ENCODE measurements at places on chromosomes 1 and 21.

DNA sequence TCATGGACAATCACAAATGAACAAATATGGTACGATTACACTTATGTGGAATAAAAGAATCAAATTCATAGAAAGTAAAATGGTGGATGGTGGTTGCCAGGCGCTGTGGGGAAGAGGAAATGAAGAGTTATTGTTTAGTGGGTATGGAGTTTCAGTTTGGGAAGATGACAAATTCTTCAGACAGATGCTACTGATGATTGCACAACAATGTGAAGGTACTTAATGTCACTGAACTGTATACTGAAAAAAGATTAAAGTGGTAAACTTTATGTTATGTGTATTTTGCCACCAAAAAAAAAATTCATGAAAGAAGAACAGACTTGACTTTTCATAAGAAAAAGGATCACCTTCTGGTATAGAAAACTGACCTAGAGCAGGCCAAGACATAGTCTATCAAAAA is 745.6 kb upstream of the CXADR start:
- no peak for DNase-seq

- no peak for DNase-seq
Observed at GRCh38 chr1:45753248-45754037, 3.0 kb upstream of the IPP start.

- DNase-seq: no peak
Observed at GRCh38 chr1:32898958-32899357, 2.2 kb downstream of the TMEM54 start.

DNA sequence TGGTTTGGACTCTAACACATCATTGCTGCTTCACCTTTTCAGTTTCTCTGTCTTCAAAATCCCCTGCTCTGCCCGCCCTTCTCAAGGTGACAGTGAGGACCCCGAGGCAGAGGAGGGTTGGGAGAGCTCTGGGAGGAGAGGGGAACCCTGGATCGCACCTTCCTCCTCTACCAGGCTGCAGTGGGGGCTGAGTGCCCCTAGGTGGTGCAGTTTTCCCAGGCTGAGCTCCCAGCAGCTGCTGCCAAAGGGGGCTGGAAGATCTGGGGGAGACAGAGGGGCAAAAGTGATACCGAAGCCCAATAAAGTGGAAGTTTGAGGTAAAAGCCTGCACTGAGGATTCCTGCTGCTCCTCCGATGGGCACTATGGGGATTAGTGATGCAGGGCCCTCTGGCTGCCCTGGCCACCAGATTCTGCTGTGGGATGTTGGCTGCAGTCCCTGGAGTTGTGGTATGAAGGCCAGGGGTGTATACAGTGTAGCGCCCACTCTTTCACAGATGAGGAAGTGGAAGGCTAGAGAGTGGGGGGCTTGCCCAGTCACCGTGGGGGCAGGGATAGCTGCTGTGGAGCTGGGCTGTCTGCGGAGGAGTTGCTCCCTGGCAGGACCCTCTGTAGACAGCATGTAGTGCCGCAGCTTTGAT is 40.7 kb upstream of the SCMH1 start:
- DNase-seq: no peak

DNA sequence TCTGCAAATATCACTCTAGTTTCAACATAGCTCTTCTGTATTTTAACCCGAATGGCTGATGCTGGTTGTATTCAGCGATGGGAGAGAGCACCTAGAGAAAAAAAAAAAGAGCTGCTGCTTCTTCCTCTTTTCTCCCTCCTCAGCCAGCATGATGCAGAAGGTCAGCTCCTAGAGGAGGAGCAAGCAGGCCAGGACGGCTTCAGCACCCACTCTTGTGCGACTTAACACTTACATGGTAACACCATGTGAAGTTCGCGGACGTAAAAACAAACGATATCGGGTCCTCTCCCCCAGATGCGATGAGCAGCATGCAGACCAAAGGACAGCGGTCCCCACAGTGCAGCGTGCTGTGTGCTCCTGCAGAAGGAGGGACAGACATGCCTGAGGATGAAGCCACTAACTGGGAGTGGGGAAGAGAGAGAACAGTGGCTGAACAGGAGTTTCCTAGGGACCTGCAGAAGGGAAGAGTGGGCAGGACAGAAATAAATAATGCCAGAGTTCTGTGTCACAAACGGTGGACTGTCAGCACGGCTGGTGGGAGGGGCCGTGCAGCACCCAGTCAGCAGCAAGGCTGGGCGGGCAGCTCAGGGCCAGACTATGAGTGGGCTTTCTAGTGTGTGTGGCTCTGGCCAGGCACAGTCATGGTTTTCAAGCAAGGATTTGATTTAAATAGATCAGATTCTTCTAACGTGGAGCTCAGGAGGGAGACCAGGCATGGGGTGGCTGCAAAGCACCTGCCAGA is 11.4 kb upstream of the B3GALT5 start:
- DNase-seq: no peak

DNA sequence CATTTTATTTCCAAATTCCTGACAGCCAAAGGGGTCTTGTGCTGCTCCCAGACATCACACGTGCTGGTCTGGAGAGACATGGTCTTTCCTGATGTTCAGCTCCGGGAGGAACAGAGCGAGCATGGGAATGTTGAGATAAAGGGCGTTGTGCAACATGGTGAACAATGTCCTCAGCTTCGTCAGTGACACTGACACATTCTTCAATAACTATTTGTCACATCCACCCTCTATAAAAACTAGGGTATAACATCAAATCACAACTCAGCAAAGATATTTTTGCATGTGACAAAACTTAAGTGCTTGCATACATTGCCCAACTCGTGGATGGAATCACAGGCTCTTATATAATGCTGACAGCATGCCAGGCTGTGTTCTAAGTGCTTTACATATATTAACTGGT is 42.4 kb upstream of the GRHL3 start:
- DNase-seq: no peak

- DNase-seq: no peak
Observed at GRCh38 chr1:43625063-43625780, 24.7 kb upstream of the KDM4A start.

DNA sequence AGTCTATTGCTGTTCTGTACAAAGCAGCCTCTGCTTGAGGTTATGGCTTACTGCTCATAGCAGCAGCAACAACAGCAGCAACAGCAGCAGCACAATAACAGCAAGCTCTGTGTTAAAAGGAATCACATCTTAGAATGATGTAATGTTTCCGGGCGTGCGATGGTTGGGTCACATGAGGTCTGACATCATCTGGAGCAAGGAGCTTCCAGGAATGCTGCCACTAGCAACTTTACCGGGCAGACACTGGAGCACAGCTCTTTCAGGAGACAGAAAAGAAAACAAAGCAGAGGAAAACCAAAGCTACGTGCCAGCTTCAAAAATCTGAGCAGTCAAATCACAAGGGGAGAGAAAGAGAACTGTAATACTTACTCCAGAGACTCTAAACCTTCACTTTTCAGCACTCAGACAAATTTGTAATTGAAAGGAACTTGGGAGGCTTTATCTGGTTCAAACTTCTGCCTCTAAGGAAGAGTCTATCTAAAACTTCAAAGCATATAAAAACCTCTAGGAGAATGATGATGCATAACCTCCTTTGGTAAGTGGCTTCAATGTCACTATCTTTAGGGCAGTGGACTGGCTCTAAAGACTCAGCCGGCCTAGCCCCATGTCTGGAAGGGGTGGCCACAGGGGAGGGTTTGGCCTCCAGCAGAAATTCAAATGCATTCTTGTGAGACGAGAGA is 28.3 kb upstream of the RAB3GAP2 start:
- peak; percentile 71 for DNase-seq

All from left forelimb (tissue), 1 donor.